ENCODE measurements at places on chromosomes 12 and 14.

- no peak for DNase-seq
Observed at GRCh38 chr14:100599981-100600380, 12.8 kb upstream of the BEGAIN start.

DNA sequence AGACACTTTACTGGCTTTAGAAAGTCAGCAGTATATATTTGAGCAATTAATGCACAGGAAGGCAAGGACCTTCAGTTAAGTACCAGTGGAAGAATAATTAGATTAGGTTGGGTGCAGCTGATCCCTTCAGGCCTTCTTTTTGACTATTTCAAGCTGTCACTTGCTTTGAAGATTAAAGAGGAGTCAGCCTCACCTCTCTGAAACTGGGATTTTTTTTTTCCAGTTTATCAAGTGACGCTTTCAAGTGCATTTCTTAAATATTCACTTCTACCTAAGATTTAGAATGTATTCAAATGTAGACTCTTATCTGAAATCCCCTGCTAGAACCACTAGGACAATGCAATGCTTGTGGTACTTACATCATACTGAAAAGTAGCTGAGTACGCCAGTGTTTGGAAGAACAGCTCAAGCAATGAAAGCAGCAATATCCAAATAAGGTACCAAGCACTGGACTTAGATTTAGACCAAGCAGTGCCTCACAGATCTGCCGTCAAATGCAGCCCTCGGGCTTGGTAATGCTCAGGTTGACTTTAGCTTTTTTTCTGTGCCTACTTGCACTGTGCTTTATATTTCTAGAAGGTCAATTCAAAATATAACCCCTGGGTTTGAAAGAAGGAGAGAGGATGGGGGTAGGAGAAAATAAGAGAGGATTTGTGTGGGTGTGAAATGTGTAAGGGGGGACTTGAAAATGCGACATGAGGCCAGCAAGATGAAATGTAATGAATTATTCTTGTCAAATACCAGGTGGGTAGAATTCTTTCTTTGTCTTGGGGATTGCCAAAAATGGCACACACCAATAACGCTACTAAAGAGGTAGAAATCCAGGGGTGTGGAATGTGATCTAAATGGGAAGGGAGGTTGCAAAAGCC is 3.7 kb upstream of the FERMT2 start:
- DNase-seq, result no peak

GRCh38 chr12:132401982-132402381 is 72.6 kb upstream of the GALNT9 start:
- DNase-seq, result no peak

- no peak for DNase-seq
Observed at GRCh38 chr14:103130965-103131364, 7.7 kb downstream of the TNFAIP2 start.

- no peak for DNase-seq
Observed at GRCh38 chr12:124968656-124969055, 20.3 kb downstream of the DHX37 start.

GRCh38 chr12:72072592-72073212 is 134.1 kb downstream of the TPH2 start:
- no peak for DNase-seq

DNA sequence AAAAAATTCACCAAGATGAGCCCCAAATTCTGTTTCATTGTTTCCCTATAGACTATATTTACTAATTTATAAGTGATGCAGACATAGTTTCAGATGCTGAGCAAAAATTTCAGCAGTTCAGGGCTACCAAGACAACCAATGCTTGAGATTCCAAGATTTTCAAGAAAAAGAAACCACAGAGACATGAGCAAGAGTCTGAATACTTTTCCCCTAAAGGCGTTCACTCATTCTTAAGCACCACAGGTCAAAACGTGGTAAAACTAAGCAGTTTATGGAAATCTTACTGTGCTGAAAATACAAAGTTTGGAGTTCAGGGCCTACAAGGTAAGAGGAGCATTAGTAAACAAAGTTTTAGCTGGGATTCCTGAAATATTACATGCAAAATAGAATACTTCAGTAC is 221.2 kb downstream of the KCNH5 start:
- DNase-seq, result no peak

GRCh38 chr14:74737753-74738325 is 24.9 kb downstream of the FCF1 start:
- DNase-seq, result no peak

DNA sequence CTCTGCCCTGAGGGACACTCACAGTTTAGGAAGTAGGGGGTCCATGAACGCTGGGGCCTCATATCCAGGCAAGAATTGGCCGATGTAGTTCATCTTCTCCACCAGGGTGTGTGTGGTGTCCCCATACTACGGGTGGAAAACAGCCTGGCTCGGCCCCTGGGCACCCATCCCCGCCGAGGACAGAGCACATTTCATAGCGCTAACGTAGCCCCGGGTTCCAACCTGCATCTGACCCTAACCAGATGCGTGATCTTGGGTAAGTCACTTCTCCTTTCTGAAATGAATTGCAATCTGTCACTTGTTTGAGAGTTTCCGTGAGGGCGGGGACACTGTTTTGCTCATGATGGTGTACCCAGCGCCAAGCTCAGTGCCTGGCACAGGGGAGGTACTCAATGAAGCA is 9.0 kb downstream of the HPD start:
- no peak for DNase-seq

GRCh38 chr12:9112076-9112853 is 3.5 kb downstream of the A2M start:
- no peak for DNase-seq

DNA sequence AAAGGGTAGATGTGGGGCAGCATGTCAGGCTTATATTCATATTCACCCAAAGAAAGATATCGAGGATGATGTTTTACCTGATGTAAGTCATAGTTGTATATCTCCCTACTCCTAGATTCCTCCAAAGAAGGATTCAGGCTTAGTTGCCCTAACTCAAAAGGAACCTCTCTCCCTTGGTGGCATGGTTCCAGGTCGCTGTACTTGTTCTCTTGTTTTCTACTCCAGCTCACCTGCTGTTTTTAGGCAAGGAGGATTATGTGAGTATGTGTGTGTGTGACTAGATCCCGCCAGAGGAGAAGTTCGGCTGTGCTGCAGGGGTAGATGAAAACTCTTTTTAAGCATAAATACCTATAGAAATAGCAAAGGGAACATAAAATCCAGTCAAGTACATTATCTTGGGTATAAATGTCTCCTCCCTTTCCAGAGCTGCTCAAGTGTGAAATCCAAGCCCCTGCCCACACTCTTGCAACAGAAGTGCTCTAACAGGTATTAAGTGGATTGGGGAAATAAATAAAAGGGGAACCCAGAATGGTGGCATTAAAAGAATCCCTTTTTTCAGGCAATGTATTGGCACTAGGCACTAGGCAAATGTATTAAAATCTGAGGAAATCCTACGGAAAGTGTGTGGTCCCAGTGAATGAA is 375.7 kb downstream of the ZFP36L1 start:
- DNase-seq, result no peak
